ENCODE measurements at places on chromosomes 12 and 14.

- no peak for DNase-seq
Observed at GRCh38 chr14:104151566-104152245, 13.3 kb downstream of the KIF26A start.

DNA sequence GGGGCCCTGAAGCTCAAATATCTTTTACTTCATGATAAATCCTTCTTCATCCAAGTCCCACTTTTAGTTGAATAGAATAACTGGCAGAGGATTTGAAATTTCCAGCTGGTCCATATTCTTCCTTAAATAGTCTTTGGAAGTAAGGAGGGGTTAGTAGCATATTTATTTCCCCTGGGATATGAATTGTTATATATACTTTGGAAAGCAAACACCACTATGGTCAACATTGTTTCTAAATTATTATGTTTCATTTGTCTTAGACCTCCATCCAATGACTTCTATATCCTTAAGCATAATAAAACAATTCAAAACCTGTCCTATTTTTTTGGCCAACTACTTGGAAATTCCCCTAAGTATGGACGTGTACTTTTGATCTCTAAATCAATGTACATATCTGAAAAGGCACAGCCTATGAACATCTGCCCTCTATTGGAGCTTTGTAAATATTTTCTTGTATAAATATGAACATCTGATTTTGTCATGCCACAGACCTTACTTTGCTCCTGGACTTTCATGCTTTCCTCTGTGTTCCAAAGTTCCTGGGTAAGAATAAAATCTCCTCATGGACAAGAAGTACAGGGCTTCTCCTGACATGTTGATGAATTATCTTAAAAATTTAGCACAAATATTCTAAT lies 1212.0 kb downstream of the GALC start:
- DNase-seq: no peak

- no peak for DNase-seq
Observed at GRCh38 chr14:60636879-60637478, 12.3 kb downstream of the SIX1 start.

DNA sequence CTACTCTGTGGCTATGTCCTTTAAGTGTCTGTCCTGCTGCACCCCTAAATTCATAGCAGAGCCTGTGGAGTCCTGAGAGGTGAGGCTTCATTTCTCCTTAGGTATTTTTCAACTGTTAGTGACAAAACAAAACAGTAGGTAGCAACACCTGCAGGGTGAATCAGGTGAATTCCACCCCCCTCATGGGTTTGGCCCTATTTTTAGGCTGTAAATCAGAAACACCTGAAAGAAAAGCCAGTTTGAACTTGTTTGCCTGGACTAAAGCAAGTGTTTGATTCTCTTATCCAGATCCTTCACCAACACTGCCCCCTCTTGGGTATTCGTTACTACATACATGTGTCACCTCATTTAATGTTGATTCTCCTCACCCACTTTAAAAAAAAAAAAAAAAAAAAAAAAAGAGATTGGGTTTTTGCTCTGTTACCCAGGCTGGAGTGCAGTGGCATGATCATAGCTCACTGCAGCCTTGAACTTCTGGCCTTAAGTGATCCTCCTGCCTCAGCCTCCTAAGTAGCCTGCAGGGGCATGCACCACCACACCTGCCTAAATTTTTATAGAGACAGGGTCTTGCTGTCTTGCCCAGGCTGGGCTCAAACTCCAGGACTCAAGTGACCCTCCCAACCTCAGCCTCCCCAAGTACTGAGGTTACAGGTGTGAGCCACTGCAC lies 10.3 kb downstream of the TBPL2 start:
- peak; percentile 76 for DNase-seq

GRCh38 chr12:104010606-104011169 lies 39.3 kb downstream of the GLT8D2 start:
- no peak for DNase-seq

- peak; percentile 16 for DNase-seq
Observed at GRCh38 chr12:104985206-104985605, 910 bp upstream of the NOPCHAP1 start.

DNA sequence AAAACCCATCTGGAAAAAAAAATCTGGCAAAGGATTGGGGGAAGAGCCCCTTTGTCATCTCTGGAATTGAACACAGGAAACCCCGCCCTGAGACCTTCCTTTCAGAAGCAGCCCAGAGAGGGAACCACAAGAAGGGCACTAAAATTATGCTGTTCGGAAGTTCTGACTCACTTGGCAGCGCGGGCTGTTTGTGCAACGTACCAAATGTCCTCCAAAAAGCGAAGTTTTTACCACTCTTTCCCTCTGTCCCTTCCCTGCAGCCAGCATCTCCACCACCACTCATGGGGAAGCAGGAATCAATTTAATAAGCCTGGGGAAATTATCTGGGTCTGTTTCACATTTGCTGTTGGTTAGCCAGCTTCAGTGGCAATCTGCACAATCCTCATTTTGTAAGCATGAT lies 3.2 kb upstream of the SYNE3 start:
- DNase-seq: no peak

- peak; percentile 22 for DNase-seq
Observed at GRCh38 chr12:65619018-65619417, 205.3 kb upstream of the HMGA2 start.

GRCh38 chr14:30710876-30711275 lies 88.8 kb downstream of the SCFD1 start:
- no peak for DNase-seq

DNA sequence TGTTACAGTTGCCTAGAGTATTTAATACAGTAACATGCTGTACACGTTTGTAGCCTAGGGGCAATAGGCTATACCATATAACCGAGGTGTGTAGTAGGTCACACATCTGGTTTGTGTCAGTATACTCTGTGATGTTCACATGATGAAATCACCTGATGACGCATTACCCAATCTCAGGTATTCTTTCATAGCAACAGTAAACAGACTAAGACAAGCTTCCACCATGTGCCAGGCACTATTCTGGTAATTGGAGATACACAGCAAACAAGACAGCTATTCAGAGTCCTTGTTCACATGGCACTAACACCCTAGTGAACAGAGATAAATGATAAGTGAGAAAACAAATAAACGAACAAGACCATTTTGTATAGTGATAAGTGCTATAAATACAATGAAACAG lies 3.8 kb upstream of the PDE3A start:
- DNase-seq: no peak

- no peak for DNase-seq
Observed at GRCh38 chr14:22304326-22304725, 284.7 kb downstream of the DAD1 start.

DNA sequence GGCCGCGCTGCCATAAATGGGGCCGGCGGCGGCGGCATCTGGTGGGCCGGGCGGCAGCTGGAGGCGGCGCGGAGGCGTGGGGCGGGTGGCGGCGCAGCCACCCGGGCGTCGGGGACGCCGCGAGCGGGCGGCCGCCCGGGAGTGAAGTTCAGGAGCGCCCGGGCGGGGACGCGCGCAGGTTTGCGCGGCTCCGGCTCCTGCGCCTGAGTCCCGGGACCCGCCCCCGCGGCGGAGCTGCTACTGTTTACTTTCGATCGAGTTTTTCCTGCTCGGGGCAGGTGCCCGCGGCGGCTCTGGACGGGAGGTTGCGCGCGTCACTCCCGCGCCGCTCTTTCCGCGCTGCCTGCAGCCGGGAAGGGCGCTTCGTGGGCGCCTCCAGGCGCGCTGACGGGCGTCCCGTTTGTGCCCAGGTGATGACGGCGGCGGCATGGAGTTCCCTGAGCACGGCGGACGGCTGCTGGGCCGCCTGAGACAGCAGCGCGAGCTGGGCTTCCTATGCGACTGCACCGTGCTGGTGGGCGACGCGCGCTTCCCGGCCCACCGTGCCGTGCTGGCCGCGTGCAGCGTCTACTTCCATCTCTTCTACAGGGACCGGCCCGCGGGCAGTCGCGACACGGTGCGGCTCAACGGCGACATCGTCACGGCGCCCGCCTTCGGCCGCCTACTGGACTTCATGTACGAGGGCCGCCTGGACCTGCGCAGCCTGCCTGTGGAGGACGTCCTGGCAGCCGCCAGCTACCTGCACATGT lies at the start of gene ZBTB42:
TSS of gene ZBTB42 (plus strand) at position 331 of the 749 bp plus-strand sequence. CDS start at position 428, 97 bp downstream.
- DNase-seq: peak; percentile 56

DNA sequence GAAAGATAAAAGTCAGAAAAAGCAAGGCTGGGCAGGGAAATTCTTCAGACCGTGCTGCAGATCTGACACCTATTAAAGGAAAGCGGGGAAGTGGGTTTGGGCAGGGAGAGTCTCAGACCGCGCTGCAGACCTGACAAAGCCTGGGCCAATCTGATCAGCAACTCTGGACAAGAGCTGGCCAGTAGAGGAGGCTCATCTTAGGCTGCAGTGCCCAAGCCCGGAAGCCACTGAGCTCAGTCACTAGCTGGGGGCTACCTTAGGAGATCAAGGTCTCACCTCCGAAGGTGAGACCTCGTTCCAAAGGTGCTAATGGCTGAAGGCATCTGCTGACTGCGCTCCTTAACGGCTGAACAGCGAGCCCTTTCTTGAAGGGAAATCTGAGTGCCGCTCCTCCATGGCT lies 60.2 kb downstream of the SINHCAF start:
- DNase-seq: no peak

DNA sequence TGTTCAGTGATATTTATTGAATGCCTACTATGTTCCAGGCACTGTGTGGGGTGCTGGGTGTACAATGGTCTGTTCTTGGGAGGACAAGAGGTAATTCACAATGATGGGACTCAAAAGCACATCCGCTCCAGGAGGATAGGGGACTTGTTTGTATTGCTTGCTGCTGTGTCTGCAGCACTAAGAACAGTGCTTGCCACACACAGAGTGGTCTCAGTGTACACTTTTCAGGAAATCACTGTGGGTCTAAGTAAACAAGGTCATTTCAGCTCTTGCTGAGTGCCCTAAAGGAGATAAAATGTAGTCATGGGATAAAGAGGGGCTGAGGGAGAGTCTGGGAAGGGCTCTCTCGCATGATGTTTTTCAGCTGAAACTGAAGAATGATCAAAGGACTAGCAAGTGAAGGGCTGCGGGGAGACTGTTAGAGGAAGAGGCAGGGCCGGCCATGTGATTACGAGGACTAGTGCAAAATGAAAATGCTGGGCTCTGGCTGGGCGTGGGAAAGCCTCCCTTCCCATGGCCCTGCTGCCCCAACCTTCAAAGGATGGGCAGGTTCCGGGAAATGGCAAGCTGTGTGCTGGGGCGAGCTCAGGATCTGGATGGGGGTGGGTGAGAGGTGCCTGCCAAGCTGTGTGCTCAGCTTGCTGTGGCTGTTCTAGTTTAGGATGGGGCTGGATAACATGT lies 39.1 kb downstream of the ADCK1 start:
- no peak for DNase-seq

GRCh38 chr14:91303091-91303923 lies 58.8 kb upstream of the GPR68 start:
- DNase-seq: peak; percentile 91

DNA sequence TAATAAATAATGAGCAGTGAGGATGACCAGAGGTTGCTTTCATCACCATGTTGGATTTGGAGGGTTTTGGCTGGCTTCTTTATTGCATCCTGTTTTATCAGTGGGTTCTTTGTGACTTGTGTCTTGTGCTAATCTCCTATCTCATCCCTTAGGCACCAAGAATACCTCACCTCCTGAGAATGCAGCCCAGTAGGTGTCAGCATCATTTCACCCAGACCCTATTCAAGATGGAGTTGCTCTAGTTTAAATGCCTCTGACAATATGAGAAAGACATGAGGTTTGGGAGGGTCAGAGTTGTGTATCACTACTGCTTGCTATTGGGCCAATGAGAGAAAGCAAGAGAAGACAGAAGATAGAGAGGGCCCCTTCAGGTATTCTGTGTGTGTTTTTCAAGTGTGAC lies 592.2 kb downstream of the ETNK1 start:
- peak; percentile 20 for DNase-seq

GRCh38 chr12:29713729-29714128 lies 70.0 kb downstream of the TMTC1 start:
- peak; percentile 11 for DNase-seq

DNA sequence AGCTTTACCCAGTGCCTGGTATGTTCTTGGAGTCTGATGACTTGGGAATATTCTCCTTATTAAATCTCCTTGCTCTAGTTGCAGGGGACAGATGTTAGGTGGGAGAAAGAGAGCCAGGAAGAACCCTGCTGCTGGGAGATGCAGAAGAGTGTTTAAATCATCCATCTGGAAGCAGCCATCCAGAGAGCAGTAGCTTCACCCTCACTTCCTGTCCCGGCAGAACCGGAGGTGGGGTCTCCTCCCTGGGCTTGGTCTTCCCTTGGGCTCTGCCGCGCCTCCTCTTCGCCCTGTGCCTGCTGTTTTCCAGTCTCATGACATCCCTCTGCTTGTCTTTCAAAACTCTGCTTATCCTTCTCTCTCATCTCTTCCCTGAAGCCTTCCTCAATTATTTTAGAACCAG lies 15.5 kb downstream of the B4GALNT3 start:
- DNase-seq: no peak

DNA sequence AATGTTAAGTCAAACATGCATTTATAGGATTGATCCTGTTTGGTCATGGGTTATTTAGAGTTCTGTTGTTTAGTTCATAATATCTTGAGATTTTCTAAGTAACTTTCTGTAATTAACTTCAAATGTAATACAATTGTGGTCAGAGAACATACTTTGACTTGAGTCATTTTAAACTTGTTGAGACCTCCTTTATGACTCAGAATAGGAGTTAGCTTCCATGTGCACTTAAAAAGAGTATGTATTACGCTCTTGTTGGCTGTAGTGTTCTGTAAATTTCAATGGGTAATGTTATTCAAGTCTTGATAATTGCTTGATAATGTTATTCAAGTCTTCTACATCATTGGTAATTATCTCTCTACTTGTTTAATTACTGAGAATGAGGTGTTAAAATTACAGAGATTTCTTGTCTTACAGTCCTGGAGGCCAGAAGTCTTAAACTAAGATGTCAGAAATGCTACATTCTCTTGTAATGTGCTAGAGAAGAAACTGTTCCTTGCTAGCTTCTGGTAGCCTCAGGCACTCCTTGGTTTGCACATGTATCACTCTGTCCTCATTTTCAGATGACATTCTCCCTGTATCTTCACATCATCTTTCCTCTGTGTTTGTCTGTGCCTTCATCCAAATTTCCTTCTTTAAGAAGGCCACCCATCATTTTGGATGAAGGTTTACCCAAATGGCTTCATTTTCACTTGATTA lies 197.3 kb downstream of the TMTC3 start:
- no peak for DNase-seq

DNA sequence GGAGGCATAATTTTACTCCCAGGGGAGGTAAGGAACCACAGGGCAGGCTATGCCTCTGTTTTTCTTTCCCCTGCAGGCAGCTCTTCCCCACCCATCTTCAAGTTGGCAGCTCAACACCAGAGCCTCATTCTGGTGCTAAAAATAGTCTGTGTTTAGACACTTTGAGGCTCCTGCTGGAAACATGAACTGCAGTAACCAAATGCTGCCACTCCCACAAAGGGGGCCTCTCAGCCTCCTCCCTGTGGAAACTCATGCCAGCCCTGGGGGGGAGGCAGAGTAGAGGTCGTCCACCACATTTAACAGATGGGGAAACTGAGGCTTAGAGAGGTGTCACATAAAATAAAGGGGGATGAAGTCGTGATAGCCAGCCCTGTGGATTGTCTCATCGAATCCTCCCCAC lies 61.4 kb downstream of the WSCD2 start:
- DNase-seq: no peak

- DNase-seq: no peak
Observed at GRCh38 chr12:5882511-5883190, 62.4 kb downstream of the ANO2 start.

GRCh38 chr12:76820888-76821482 lies 57.1 kb downstream of the ZDHHC17 start:
- peak; percentile 70 for DNase-seq
